H9 (cell line): ENCODE measurements at places on chromosomes 13 and 19.

- no peak for DNase-seq
These were observed 47.8 kb upstream of the DIAPH3 start for GRCh38 chr13:60211548-60211947.

GRCh38 chr13:48647625-48648024 is 6.1 kb upstream of the CYSLTR2 start:
- DNase-seq: no peak

- no peak for DNase-seq
These were observed 25.2 kb upstream of the KCTD4 start for GRCh38 chr13:45226024-45226423.

DNA sequence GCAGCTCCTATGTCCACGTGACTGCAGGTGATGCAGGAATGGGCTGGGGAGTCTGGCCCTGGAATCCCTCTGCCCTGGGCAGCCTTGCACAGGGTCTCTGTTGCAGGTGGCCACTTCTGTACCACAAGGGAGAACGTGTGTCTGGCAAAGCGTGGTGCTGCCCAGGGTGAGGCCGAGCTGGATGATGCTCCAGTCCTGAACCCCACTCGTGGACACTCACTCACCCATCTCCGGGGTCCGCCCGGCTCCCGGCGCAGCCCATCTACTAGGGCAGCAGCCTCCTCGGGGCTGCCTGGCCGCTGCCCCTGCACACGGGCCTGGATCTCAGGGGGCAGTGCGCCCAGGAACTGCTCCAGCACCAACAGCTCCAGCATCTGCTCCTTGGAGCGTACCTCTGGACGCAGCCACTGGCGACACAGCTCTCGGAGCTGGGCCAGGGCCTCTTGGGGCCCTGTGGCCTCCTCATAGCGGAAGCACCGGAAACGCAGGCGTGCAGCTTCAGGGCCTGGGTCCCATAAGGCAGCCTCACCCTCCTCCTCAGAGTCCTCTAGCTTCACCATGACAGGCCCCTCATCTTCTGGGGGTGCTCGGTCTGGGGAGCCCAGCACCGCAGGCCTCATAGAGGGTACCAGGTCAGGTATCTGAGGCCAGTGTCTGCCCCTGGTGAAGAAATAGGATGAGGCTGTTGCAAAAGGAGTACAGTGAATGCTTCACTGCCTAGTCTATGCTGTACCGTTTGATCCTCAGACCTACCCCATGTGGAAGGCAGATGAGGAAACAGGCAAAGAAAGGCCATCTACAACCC is 2.2 kb downstream of the MZF1 start:
- no peak for DNase-seq

DNA sequence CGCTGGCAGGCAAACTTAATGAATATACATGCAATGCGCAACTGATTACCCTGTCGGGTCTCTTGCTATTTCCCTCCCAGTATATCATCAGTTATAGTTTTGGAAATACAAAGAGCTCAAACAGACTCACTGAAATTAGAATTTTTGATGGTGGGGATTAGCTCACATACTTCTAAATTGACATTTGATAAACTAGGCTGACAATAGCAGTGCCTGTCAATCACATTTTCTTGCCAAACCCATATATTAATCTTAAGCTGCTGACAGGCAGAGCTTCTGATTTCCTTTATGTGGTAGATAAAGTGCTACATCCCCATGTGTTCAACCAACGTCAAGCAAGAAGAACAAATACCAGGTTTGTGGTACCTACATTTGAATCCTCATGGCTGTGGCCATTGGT is 241.6 kb downstream of the DNAJC15 start:
- no peak for DNase-seq

DNA sequence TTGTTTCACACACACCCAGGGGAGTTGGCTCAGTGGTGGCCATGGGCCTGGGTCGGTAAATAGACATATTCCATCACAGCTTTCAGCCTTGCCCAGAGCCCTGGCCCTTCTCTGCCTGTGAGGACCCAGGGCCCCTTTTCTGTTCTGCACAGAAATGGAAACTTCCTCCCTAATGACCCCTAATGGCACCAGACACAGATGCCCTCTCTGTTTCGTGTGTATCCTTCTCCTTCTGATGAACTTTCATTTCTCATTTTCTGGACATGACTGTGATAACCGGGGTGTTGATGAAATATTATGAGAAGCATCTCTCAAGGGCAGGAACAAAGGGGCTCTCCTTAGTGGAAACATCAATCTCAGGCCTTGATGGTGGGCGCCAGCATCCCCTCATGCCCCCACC is 12.8 kb downstream of the LILRA1 start:
- no peak for DNase-seq

GRCh38 chr19:33280351-33280921 is 21.9 kb downstream of the CEBPA start:
- DNase-seq: no peak

DNA sequence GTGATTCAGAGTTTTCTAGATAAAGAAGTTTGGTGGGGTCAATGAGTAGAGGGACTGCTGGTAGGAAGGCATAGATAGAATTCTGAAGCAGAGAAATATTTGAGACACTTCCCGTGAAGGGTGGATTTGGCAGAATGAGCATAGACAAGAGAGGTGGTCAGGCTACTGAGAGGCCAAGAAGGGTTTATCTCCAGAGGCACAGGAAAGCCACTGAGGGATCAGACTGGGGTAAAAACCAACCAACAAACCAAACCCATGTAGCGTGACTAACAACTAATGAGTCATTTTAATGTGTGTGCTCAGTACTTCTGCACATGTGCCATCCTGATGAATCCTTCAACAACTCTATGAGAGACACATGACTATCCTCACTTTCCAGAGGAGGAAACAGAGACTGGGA is 60.0 kb upstream of the SERP2 start:
- no peak for DNase-seq

DNA sequence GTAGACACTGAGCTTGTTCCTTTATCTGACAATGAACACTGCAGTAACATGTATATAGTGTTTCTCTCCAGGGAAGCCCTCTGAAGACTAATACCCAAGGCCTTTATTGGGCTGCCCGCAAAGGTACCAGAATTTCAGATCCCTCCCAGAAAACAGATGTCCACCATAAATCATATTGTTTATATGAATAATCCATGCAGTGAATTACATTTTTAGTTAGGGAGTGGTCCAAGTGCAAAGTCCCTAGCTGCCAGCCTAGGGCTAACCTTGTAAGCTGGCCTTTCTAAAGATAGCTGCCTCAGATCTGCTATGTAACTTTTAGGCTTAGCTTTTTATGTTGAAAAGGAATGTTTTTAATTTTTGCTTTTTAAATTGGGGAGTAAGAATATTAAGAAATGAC is 44.7 kb downstream of the TDRD3 start:
- no peak for DNase-seq

- DNase-seq: no peak
These were observed 13.2 kb downstream of the AP3D1 start for GRCh38 chr19:2138061-2138728.
